ENCODE measurements at places on chromosomes 7 and 10.

DNA sequence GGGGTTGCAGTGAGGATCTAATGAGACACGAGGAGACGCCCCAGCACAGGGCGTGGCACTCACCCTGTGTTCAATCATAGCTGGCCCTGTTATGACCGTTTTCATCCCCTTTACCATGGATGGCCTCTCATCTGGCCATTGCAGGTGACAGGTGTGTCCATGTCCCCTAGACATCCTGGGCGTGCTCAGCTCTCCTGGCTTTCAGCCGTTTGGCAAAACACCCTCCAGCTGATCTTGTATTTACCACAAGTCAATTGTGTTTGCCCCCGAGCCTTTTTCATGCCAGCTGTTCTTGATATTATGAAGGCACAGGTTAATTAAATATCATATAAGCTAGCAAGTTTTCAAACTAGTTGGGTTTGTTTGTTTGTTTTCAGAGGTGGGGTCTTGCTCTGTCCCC lies 97.1 kb downstream of the CHST15 start:
- no peak for DNase-seq

- no peak for DNase-seq
Observed at GRCh38 chr7:84612981-84613681, 418.5 kb upstream of the SEMA3A start.

GRCh38 chr10:43287056-43288007 lies 20.5 kb upstream of the RASGEF1A start:
- no peak for DNase-seq

DNA sequence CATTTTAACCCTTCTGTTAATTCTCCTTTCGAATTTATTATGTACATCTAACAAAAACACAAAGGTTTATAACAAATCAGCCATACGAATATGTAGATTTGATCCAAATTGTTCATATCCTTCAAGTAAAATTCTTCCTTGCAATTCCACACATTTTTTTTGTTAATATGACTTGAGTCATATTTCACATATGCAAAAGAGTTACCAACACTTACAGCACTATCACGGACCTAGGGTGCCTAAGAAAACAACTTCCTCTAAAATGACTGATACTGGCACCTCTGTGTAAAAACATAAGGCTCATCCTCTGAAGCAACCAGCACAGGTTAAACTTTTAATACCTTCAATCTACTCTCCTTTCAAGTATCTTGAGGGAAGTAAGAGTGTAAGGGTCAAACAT lies 451.8 kb downstream of the SEMA3D start:
- no peak for DNase-seq

GRCh38 chr7:137476937-137477336 lies 133.4 kb upstream of the PTN start:
- DNase-seq: no peak

DNA sequence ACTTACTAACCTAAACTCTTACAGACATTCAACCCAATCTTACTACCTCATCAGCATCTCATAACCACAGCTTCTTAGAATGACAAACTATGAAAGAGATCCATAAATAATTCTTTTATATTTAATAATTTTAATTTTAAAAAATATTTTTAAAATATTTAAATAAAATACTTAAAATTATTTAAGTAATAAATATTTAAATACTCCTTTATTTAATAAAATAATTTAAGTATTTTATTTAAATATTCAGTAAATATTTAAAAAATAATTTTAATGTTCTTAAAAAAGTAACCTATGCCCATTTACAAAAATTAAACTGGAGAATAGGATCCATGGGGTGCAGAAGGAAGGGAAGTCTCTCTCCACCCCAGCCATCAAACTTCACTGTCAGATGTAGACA lies 627.3 kb upstream of the MGMT start:
- no peak for DNase-seq

GRCh38 chr10:6187278-6187677 lies 15.5 kb upstream of the PFKFB3 start:
- DNase-seq: no peak

GRCh38 chr7:35714407-35714806 lies 19.5 kb upstream of the HERPUD2 start:
- DNase-seq: no peak

DNA sequence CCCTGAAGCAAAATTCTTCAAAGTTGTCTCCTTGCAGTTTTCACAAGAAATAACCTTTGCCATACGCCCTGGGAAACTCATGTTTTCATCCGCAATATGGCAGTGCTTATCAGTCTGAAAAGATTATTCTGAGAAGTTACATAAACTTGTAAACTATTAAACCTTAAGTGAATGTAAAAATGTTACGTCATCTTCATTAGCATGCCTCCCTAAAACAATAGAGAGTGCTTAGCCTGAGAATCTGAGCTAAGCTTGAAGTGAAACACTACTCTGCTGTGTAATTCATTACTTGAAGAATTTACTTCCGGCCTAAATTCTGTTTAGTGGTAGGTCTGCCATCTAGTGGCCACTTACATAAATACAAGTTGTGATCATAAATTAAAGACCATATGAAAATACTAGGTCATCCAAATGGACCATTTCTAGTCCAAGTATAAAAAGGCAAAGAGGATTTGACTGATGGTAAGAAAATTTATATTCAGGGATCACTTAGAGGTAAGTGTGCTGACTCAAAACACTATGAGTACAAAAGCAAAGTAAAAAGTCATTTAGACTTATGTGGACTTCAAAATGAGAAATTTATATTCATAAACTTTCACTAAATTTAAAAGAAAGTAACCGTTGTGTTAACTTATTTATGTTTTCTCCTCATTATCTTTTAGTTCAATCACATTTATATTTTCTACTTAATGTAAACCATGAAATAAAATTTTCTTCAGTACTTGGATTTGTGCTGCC lies 745.1 kb upstream of the LRRTM3 start:
- DNase-seq: peak; percentile 74

DNA sequence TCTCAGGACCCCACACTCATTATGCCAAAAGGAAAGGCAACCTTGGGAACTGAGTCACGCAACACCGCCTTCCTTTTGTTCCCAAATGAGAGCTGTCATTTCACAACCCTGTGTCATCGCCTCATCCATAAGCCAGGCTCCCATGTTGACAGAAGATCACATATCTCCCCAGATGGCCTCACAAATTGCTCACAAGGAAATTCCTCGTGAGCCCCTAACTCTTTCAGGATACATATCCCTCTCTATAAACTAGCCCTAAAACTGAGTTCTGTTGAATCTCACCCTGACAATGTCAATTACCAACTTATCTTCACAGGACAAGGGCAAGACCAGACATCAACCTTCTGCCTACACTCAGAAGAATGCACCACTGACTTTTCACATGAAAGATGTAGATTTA lies 22.6 kb downstream of the CCDC3 start:
- no peak for DNase-seq

- DNase-seq: peak; percentile 82
Observed at GRCh38 chr7:126803060-126803665, 449.6 kb downstream of the GRM8 start.

GRCh38 chr7:68020102-68020501 lies 1023.5 kb downstream of the TYW1 start:
- no peak for DNase-seq

DNA sequence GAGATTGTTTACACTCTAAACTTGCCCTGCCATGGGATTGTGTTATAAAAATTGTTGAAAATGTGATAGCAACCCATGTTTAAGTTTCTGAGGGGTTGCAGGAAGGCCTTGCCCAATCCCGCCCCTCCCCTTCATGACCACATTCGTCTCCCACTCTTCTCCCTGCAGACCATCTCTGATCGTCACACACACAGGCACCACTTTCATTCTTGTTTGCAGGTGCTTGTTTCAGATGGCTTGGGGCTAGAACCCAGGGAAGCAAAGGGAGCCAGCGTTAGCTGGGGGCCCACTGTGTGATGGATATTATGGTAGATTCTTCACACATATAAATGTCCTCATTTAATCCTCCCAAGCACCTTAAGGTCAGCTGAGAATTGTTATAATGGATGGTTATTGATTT lies 286.7 kb upstream of the HABP2 start:
- no peak for DNase-seq

- DNase-seq: no peak
Observed at GRCh38 chr10:16976803-16977202, 152.8 kb downstream of the CUBN start.

- peak; percentile 67 for DNase-seq
Observed at GRCh38 chr10:126749015-126749655, 78.6 kb upstream of the C10orf90 start.

DNA sequence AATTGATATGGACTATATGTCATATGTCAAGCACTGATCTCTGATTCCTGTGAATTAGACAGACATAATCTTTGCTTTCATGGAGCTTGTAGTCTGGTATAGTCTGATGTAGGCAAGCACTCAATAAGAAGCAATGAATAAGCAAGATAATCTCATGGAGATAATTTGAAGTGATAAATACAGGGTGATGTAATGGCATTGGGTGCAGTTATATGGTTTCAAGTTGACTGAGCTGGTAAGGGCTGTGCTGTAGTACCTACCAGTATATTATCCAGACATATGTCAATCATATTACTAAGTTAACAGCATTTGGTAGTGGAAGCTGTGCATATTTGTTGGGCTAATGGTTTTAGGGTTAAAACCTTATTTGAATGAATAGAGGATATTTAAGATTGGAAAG lies 117.5 kb upstream of the PRPS1L1 start:
- DNase-seq: no peak

DNA sequence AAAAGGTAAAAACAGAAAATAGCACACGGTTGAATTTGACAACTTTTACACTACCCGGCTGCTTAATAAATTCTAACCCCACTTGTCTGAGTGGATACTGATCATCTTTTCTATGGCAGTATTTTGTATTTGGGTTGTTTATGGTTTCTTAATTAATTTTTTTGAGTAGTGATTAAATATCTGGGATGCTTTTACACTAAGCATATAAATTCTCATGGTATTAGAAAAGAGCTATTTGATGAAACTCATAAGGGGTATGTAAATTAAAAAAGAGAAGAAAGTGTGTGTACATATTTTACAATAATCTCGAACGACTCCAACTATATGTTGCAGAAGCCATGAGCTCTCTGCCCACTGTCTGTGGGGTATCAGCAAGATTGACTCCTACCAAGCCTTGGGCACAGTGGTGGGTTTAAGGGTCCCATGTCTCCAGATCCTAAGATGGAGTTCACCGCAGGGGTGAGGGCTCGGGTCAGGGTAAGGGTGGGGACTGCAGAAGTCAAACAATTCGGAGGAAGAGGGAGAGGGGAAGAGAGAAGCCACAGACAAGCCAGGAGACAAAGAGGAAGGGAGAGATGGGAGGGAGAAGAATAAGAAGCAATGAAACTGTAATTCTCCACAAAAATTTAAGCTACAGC lies 7.6 kb upstream of the HOXA13 start:
- DNase-seq: no peak

DNA sequence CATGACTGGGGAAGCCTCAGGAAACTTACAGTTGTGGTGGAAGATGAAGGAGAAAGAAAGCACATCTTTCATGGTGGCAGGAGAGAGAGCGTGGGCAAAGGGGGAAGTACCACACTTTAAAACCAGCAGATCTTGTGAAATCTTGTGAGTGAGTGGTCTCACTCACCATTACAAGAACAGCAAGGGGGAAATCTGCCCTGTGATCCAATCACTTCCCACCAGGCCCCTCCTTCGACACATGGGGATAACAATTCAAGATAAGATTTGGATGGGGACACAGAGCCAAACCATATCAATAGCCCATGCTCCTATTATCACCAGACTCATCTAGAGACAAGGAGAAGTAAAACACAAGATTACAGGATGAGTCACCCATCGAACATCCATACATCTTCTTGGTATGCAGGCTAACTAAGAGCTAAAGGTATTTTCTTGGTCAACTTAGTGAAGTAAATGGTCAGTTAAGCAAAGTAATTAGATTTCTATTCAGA lies 55.3 kb upstream of the YAE1 start:
- peak; percentile 30 for DNase-seq

DNA sequence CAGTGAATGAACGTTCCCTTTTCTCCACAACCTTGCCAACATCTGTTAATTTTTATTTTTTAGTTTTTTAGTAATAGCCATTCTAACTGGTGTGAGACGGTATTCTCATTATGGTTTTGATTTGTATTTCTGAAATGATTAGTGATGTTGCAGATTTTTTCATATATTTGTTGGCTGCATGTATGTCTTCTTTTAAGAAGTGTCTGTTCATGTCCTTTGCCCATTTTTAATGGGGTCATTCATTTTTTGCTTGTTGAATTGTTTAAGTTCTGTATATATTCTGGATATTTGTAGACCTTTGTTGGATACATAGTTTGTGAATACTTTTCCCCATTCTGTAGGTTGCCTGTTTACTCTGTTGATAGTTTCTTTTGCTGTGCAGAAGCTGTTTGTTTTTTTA lies 73.9 kb upstream of the MSRB2 start:
- DNase-seq: no peak

DNA sequence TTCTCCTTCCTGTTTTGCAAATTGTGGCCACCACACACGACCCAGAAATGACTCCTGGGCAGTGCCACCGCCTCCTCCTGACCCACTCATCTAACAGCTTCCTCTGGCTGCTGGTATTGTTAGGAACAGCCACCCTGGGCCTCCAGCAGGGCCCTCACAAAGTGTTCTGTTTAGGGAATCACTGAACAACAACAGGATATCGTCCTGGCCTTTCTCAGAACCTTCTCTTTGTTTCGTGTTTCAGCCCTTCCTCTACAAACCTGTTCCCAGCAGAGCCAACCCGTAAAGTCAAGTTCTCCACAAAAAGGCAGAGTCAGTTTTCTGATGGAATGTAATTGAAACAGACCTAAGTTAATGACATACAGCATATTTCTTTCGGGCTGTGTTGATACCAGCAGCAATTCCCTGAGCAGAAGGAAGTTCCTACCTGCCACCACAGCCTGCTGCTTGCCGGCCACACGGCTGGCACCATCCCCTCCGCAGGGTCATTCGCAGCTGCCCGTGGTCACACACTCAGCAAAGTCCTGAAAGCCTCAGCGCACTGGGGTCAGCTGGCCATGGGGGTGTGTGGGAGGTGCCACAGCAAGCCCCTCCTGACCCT lies 91.7 kb upstream of the PITRM1 start:
- no peak for DNase-seq

GRCh38 chr10:17512341-17513001 lies 58.1 kb upstream of the ST8SIA6 start:
- peak; percentile 92 for DNase-seq

DNA sequence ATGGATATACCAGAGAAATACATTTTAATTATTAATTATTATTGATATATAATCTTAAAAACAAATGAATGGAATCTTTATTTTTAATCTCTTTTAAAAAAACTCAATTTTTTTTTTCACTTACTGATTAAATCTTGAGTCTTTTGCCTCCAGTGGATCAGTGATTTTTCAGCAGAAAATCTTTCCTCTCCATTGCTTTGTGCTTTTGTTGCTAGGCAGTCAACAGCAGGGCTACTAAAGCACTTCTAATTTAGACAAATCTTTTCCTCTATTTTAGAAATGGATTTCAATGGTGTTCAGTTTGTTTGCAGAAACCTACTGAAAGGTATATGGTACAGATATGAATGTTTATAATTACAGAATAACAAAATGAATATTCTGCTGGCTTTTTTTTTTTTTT lies 143.6 kb downstream of the ST7 start:
- DNase-seq: no peak

DNA sequence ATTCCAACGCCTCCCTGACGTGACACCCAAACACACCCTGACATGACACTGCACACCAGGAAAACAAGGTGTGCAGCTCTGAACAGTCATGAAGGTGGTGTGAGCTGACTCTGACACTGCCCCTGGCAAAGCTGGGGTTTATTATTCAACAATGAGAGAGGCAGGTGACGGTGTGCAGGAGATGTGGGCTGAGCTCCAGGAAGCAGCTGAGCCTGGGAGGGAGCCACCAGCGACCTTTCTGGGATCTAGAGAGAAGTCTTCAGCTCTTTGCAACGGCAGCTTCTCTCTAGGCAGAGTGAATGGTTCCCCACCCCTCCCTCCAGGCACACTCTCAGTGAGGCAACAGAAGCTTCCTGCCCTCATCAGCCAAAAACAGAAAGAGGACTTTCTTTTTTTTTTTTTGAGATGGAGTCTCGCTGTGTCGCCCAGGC lies 65.6 kb downstream of the SH3PXD2A start:
- no peak for DNase-seq
